ENCODE measurements at places on chromosomes 5 and 9.

- no peak for DNase-seq
Measured at GRCh38 chr5:104942735-104943134, 1380.1 kb upstream of the NUDT12 start.

- no peak for DNase-seq
Measured at GRCh38 chr5:151340004-151340403, 7.4 kb downstream of the SLC36A2 start.

DNA sequence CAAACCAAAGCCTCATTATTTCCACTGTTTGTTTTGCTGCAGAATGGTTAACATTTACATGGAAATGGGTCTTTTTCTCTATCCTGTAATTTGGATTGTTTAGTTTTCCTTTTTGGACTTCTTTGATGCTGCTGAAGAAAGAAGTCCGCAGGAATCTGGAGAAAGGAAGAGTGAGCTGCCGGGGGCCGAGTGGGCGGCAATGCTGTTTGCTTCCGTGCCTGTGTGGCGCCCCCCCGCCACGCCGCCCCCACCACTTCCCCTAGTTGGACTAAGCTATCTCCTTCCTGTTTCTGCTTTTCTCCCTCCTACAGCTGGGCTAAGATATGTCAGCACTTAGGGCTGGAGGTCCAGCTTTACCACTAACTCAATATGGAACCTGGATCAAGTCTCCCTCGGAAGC, 39.7 kb downstream of the ACTL7B start:
- no peak for DNase-seq

DNA sequence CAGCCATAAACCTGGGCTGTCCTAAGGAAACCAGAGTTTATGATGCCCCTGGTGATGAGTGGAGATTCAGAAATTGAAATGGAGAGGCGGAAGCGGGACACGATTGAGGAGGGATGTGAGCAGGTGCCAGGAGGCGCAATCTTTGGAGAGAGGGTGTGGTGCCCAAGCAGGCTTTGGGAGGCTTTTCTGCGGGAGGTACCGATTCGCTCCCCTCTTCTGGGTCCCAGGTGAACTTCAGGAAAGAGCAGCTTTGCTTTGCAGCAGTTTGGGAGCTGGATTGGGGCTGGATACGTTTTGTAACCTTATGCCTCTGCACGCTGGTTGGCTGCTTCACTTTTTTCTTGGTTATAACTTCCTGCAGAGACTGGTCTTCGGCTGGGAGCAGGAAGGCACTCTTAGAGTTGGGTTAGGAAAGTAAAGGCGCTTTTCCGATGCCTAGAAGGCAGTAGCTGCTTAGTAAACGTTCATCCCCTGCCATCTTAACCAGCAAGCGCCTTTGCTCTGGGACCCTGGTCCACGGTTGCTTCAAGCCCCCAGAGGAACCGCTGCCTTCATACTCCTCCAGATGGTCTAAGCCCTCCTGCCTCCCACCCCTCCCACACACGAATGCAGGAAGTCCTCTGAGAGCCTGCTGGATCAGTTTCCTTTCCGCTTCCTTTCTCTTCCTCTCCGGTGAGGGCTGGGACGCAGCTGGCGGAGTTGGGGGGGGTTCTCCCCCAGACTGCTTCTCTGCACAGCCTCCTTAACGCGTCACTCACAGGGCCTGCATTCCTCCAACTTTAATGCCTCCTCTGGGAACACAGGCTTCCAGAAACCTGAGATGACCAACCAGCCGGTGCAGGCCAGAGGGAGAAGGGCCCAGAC, 15.2 kb upstream of the NEK6 start:
- no peak for DNase-seq

- DNase-seq: no peak
Measured at GRCh38 chr9:16412740-16413139, 457.7 kb downstream of the BNC2 start.

DNA sequence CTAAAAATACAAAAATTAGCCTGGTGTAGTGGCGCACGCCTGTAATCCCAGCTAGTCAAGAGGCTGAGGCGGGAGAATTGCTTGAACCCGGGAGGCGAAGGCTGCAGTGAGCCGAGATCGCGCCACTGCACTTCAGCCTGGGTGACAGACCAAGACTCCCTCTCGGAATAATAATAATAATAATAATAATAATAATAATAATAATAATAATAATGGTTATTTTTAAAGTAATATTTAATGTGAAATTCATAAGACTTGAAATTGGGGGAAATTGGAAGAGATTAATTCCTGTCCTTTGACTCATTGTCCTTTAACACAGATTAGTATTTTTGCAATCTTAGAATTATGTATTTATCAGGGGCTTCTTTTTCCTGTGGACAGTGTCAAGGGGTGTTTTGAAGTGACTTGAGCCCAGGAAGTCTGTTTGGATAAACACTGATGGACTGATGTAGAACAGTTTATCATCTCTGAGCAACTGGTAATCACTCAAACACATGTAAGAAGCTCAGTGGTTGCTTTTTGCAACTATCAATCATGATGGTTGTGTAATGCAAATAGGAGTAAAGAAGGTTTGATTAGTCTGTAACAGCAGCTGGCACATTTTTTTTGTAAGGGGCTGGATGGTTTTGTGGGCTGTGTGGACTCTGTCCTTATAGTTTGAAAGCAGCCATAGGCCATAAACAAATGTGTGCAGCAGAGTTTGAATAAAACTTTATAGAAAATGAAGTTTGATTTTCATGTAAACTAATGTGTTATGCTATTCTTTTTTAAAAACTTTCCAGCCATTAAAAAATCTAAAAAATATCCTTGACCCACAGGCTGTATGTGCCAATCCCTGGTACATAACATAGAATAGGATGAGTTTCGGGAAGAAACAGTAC, 93.5 kb downstream of the F2RL2 start:
- DNase-seq: no peak

DNA sequence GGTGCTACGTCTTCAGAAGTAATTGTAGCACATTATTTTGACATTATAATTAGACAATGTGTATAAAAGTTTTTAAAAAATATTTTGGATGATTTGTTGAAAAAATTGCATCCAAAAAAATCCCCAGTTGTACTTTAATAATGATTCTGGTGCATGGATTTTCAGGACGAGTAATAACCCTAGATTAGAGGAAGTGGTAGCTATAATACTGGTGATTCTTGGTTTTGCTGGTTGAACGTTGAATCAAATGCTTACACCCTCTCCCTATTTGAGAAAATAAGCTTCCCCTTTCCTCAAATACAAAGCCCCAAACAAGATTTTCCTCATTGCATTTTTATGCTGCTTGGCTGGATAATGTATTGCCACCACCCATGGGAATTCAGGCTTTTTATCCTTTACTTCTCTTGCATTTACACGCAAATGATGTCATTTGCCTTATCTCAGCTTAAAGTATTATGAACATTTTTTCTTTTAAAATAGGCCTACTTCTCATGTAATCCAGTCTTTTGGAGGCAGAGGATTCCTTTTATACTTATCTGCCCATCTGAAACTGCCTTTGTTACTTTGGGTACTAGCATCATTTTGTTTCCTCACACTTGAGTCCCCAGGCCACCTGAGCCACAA, 86.3 kb downstream of the UBE2R2 start:
- no peak for DNase-seq

Data from stimulated activated CD8-positive, alpha-beta memory T cell treated with anti-CD3 and anti-CD28 coated beads, Interleukin-4, amount 100 ng/mL, for 4 hours (primary cell).